ENCODE measurements at places on chromosomes 5 and 9.

DNA sequence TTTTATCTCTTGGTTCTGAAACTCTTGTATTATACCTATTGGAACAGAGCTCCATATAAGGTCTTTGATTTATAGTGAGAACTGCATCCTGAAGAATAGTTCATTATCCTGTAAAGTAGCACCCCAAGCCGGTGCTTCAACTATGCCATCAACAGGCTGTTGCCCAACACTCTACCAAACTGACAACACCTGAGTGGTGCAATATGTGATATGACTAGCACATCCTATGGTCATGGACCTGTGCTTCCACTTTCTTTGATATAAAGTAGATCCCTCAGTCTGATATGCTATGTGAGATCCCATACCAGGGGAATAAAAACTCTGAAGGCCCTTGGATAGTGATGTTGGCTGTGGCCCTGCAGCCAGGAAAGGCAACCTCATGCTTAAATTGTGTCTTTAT, 15.8 kb downstream of the CSF2 start:
- no peak for DNase-seq

DNA sequence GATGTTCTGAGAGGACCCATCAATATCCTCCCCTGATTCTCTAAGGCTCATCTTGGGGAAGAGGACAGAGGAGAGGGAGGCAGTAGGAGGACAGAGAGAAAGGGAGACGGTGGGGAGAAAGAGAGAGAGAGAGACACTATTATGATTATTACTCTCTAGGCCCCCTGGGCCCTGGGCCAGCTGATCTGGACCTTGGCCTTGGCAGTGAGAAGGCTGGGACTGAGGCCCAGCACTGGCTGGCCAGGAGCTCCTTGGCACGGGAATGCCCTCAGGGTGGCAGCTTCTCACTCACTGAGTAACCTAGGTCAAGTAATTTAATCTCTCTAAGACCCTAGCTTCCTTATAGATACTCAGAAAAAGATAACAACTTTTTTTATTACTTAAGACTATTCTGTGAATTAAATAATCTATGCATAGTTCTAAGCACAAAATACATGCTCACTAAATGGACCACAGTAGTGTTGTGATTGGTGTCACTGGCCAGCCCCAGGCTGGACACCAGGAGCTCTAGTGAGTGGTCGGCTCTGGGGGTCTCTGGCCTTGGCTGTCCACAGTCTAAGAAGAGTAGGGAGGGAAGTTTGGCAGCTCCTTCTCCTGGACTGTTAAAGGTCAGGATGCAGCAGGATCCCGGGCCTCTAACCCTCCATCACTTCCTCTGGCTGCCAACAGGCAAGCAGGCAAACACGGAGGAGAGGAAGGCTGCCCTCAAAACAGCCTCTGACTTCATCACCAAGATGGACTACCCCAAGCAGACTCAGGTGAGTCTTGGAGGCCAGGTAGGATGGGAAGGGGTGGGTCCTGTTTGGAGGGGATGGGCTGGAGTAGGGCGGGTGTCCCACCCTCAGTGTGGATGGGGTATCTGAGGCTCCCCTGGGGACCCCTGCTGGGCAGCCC, 50.0 kb downstream of the GSN start:
- DNase-seq: no peak

GRCh38 chr9:84970432-84970831, 300.9 kb downstream of the NTRK2 start:
- DNase-seq: no peak

GRCh38 chr5:168047043-168047668, 244.3 kb upstream of the WWC1 start:
- peak; percentile 76 for DNase-seq

- no peak for DNase-seq
Observed at GRCh38 chr9:93826209-93826608, 128.9 kb downstream of the BARX1 start.

GRCh38 chr9:104833696-104834095, 69.8 kb downstream of the NIPSNAP3B start:
- DNase-seq: no peak

DNA sequence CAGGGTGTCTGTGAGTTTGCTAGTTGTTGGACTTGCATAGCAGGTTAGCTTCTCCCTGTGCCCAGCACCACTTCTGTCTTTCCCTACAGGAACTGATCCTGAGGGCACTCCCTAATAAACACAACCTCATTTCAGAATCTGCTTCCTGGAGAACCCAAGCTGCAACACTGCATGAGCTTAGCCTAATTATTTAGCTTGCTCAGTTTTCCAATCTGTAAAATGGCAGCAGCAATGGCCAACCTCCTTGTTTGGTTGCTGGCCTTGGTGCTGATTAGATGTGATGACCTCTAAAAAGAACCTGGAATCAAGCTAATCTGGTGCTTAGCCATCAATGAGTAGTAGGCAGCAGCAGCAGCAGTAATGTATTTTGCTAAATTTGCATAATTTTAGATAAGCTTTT, 133.9 kb downstream of the ADCY2 start:
- no peak for DNase-seq

GRCh38 chr5:24904981-24905517, 260.3 kb upstream of the CDH10 start:
- DNase-seq: no peak

DNA sequence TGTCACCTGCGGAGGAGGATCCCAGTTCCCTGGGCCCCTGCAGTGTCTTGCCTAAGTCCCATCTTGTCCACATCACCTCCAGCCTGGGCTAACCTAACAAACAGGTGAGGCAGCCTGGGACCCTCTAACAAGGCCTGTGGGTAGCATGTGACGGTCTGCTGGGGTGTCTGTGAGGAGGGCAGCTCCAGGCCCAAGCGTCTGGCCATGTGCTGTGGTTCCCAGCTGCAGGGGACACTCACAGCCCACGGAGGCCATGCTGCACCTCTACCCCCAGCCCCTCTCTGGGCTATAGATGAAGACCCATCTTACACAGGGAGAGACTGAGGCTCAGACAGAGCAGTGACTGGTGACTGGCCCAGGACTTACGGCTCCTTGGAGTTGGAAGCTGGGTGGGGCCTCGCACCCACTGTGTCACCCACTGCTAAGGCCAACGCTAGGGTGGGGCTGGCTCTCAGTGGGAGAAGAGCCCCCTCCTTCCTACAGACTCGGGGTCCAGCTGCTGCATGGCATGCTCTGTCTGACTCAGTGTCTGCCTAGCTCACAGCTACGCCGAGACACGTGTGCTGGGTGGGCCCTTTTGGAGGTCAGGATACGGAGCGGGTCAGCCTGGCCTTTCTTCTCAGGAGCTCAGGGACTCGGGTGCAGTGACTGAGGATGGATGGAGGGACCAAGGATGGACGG, 40.8 kb upstream of the RNF130 start:
- DNase-seq: no peak

- DNase-seq: no peak
Observed at GRCh38 chr5:142609142-142609541, 76.7 kb downstream of the FGF1 start.

DNA sequence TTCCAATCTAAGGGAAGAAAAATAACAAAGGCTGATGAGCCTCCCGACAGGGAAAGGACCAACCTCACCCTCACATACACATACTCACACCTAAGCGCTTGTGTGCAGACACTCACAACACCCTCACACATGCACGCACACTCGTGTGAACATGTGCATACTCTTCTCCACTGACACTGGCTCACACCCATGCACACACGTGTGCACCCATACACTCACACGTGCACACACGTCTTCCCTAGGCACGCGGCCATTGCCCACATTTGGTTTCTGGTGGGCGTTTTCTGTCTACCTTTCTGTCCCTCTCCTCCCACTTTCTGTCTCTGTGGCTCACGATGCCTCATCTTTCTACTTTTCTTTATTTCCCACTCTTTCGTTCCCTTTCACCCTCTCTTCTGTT, 169.7 kb upstream of the MVB12B start:
- DNase-seq: no peak

DNA sequence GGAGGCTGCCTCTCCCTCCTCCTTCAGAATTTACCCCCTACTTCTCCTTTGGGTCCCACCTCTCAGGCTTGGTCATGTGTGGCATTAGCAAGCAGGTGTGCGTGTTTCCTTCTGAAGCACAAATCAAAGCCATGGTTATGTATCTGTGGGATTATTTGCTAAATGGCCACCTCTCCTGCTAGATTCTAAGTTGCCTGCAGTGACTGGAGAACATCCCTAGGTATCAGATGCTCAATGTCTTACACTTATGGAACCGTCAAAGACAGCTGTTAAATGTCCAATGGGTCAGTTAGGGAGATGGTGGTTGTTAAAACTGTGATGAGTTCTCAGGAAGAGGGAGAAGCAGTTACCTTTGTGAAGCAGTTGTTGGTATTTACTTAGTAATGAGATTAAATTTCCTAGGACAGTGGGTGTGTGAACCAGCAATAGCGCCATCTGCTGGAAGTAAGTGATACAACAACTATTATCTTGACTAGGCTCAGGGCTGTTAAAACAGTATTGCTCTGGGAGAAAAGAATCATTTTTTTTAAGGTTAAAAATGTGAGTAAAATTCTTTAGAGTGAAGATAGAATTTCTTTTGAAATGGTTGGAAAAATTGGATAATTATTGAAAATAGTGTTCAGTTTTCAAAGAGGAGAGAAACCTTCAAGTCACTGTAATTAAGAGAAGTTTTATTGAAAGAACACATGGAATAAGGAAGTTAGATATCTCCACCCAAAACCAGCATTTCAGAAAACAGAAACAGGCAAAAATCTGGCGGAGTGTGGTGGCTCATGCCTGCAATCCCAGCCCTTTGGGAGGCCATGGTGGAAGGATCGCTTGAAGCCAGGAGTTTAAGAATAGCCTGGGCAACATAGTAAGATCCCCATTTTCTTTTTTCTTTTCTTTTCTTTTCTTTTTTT, 71.3 kb downstream of the TMC1 start:
- DNase-seq: peak; percentile 62

DNA sequence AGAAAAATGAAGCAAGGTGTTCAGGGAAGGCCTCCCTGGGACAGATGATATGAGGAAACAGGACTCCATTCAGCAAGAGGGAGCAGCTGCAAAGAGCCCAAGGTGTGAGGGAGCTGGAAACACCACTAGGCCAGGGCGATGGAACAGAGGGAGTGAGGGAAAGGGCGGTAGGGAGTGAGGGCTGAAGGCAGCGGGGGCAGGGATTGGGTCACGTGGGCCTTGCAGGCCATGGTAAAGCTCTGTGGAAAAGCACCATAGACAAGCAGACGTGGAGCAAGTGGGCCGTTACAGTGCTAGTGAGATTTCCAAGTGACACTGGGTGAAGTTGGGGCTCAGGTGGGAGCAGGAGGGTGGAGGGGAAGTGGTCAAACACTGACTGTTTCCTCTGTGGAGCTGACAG, 10.8 kb upstream of the PRRC1 start:
- no peak for DNase-seq

DNA sequence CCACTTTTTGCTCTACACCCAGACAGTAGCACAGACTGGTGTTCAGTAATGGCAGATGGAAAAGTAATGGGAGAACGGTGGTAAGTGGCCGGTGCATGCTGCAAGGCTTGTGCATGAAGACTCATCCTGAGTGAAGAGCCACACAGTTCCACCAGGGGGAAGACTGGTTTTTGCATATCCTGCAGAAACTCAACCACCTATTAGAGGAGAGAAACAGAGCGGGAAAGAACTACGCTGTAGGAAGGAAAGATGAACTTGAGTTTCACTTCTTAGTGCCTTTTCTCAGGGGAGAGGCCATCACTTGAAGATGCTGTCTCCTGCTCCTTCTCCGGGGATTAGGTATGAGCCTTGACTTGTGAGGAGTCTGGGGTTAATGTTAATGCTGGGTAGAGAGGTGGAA, 9.4 kb upstream of the PRSS3 start:
- no peak for DNase-seq

DNA sequence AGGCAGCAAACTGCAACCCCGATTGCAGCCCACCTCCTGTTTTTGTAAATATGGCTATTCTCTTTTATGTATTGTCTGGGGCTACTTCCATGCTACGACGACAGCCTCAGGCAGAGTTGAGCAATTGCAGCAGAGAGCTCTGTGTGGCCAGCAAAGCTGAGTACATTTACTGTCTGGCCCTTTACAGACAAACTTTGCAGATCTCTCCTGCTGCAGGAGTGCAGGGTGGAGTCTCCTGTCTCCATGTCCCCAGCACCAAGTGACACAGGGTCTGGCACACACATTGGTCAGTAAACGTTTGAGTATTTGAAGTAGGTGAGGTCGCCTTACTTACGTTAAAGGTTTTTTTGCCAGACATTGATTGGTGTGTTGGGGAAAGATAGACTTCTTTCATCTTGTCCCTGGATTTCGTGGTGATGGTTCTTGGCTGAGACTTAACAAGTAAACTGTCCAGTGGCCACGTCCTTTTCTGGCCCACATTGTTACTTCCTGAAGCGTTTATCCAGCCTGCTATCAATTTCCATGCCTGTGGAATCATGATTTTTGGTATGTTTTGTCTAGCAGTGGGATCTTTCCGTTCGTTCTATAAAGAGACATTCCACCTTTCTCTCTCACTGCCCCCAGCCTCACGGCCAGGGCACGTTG, 27.2 kb downstream of the PRRC2B start:
- no peak for DNase-seq

- DNase-seq: no peak
Observed at GRCh38 chr5:148425808-148426207, 42.0 kb downstream of the FBXO38 start.

DNA sequence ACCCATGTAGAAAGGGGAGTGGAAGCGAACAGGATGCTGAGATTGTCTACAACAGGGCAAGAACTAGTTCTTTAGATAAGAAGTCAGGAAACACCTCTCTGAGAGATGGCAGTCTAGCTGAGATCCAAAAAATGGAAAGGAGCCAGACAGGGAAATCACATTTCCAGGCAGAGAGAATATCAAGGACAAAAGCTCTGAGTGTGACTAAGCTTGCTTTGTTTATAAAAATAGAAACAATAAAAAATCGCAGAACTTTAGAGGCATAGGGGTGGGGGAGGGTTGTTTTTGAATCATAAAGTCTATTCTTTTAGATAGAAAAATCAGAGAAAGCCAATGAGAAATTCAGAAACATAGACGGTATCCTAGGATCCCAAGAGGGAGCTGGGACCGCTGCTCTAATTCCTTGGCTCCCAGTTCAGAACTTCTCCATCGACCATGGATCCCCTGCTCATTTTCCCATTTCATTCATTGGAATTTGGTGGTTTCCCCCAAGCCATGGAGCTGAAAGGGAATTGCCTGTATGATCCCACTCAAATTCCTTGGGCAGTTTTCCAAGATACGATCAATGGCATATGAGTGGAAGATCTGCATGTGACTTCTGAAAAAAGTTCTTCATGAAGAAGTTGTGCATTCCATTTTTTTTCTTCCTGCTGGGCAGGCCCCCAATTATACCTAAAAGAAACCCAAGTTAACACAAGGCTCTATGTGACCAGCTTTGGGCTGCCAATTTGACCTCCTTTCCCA, 182.0 kb downstream of the GRIA1 start:
- peak; percentile 62 for DNase-seq

- DNase-seq: peak; percentile 79
Observed at GRCh38 chr9:91395553-91396471, 27.8 kb downstream of the NFIL3 start.

DNA sequence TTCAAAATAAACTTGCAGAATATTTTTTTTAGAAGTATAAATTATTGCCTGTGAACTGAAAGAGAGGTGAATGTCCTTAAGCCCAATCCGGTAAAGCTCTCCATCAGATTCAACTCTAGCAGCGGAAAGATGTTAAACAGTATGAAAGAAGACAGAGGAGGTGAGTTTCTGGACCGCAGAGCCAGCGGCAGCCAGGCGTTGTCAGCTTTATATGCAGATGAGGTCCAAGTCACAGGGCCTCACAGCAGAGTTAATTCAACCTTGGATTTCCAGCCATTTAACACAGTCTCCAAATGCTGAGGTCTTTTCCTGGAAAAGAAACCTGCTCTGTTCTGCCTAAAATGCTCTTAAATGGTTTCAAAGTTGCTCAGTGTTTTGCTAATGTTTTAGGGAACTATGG, 75.5 kb downstream of the OTULIN start:
- DNase-seq: no peak

All from A172 (cell line).